ENCODE measurements at places on chromosomes 11 and 22. TPM values are rescaled to one million over a fixed set of nuclear protein-coding genes. Genes with fewer than 3 reads are reported as not detected.

JAM3 gene
- polyA plus RNA-seq, result 169 TPM

CREB3L1 gene
- polyA plus RNA-seq, result 34.8 TPM

GSTT2B gene
- 6.5 TPM for polyA plus RNA-seq

GRCh38 chr11:129314371-129314770, 61.3 kb upstream of the BARX2 start:
- no peak for DNase-seq

- DNase-seq, result peak; percentile 41
Observed at GRCh38 chr11:113874581-113875233, 665 bp downstream of the USP28 start.

DNA sequence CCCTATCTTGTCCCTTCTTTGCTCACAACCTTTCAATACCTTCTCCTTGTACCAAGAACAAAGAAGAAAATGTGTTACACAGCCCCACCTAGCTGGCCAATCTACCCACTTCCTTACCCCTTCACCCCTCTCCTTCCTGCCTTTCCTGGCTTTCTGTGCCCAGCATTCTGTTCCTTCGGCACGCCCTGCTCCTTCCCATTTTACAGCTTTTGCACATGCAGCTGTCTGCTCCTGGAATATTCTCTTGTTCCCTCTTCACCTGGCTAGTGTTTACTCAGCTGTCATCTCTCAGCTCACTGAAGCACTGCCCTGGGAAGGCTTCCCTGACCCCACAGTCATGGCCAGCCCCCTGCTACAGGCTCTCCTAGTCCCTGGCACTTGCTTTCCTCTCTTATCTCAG, 30.7 kb downstream of the SERPINH1 start:
- no peak for DNase-seq

GRCh38 chr11:47976931-47977330, 3.4 kb upstream of the PTPRJ start:
- DNase-seq, result no peak

DNA sequence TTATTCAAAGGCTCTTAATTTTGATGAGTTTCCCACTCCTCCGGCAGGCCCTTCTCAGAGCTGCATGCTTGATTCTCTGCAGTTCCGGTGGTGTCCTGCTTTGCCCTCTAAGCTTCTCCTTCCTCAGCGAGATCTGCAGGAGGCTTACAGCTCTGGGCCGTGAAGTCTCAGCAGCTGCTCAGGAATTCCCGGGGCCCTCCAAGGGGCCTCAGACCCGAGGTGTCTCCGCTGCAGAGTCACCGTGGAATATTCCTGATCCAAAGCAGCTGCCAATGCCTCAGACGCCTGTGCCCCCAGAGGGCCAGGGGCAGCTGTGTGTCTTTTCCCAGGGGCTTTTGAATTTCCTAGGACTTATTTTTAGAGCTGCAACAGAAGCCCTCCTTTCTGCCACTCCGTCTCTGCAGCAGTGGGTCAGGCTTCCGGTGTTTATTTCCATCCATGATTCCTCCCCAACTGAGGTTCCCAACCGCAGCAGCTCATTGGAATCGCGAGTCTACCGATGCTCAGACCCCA, 37.2 kb downstream of the RPS6KA4 start:
- DNase-seq, result peak; percentile 25

DNA sequence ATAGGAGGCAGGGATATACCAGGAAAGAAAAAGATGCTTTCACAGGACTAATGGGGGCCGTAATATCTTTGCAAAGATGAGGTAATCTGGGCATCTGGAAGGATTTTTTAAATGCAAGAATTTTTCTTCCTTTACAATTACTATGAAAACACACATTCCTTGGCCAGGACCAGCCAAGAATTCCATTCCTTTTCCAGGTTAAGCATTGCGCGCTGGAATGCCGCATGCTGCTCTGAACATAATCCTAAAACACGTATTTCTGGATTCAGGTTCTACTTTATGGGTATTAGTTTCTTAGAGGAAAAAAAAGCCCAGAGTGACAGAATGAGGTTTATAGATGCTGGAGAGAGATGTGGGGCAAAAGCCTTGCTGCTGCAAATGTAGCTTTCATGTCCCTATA, 99.4 kb upstream of the SORL1-AS1 start:
- DNase-seq, result no peak

GRCh38 chr22:50577987-50578775, at the start of gene CPT1B:
Gene CPT1B, minus strand, starts transcription at chr22:50578427. Its CDS starts 512 bp downstream, at chr22:50577915.
- DNase-seq, result no peak

DNA sequence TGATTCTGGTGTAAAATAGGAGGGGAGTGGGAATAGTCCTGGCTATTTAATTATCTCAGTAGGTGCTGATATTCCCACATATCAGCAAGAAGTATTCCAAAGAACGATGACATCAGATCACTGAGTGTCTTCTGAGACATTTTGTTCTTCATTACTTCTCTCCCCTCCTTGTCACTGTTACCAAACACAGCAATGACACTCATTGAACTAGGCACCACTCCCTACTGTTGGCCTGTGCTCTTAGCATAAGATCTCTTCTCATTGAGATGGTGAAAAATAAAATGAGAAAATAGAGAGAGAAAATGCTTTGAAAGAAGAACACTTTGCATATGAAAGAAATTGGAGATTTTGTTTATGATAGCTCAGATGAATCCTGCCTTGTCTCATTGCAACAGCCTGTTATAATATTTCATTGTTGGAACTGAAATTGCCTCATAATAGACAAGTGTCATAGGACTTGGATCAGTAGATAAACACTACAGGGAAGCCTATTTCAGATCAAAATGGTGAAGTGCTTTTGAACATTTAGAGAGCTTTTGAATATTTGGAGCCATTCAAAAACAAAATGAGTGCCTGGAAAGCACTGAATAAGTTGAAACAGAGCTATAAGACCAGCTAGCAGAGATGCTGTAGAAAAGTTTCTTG, 11.3 kb upstream of the ETS1 start:
- DNase-seq, result no peak

Measured in muscle of arm (tissue), 14 donors.